ENCODE measurements at places on chromosomes 6 and 20.
A peak's percentile ranks its signal among the peaks of the same experiment; 100 is the strongest.

DNA sequence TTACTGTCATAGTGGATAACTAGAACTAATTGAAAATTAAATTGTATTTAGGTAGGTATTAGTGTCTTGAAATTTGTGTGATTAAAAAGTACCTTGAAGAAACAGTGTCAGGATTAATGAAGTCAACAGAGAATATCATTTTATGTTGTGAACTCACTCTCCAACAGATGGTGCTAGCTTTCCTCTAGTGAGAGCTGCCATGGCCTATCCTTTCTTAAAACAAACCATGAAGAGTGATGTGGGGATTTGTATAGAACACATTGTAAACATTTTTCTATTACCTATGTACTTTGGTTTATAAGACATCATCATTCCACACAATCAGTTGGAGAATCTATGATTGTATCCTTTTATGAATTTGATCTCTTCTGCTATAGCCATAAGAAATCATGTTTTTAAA is 4.8 kb upstream of the SRSF12 start:
- no peak for DNase-seq

DNA sequence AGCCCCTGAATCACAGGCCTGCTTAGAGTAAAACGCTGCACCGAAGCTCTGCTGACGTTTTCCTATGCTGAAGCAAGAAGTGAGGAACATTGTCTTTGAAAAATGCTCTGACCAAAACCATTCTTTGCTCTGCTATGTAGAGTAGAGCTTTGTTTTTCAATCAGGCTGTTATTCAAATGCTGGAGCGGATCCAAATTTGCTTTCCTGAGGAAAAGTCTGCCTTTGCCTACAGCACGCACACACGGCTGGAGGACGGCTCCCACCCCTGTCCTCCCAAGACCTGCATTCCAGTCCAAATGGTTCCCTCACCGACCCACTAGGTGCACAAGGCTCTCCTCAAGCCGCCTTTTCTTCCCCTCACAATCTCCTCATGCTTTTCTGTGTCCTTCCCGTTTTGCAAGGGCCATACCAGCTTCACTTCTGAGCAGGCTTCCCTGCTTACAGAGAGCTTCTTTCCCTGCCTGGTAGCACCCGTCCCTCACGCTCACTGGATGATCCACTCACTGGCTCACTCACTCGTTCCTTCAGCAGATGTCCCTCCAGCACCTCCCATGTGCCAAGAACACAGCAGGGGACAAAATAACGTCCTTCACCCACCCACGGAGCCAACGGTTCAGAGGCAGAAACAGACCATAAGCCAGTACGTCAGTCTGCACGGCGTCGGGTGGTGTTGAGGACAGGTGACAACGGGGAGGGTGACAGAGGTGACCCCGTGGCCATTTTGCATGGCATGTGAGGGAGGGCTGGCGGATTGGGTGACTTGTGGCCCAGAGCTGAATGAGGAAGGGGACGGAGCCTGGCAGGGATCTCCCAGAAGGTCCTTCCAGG is 137.9 kb upstream of the NEDD9 start:
- no peak for DNase-seq

DNA sequence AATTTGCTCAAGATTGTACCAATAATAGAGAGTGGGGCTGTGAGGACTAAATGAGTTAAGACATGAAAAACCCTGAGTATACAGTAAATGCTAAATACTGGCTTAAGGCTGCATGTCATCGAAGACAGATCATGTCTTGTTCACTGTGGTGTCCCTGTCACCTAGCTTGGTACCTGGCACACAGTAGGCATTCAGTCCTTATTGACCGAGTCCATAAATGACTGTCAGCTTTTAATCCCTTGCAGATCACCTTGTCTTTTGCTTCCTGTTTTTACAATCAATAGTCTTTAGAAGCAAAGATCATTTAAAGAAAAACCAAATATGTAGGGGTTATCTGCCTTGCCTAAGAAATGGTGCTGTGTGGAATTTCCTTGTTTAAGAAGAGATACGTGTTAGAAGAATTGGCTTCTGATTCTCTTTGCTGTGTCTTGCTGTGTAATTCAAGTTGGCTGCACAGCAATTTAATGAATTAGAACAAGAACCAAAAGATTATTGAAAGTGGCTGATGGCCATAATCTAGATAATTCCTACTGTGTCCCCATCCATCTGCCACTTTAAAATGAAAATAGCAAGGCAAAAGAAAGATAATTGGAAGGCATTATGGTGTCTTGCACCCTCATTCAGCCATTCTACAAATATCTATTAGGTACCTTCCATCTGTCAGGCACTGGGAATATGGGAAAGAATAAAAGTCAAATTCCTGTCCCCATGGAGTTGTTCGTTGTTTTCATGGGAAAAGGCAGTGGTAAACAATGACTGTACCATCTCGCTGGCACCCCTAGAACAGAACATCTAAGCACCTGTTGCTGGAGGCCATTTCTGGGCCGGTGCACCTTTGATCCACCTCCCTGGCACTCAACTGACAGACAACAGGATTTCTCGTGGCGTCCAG is 12.4 kb upstream of the MAPK13 start:
- no peak for DNase-seq

GRCh38 chr6:142404751-142405150 is 102.9 kb downstream of the ADGRG6 start:
- DNase-seq, result no peak

DNA sequence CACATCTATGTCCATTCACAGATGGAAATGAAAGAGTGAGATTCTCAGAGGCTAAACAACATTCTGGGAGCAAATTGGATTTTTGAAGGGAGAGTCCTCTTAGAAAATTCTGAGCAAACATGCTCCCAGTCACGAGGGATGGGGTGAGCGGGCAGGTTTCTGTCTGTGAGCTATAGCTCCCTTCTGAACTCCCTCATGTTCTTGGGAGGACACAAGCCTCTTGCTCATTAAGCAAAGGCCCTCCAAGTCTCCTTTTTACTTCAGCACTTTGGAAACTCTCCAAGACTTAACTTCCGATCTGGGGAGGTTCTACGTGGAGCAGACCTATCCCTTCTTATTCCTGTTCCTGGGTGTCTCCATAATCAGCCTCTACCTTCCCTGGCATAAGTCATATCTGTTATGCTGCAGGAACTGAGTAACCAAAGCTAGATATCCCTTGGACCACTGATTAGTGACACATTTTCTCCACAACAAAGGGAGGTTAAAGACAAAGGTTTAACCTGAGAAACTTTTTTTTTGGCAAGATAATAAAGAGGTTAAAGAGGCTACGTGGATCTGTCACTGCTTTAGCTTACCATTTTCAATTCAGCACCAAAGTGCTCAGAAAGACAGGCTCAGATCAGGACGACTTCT is 33.0 kb upstream of the SMIM29 start:
- no peak for DNase-seq

- DNase-seq, result no peak
Observed at GRCh38 chr6:147891671-147892070, 383.2 kb downstream of the SAMD5 start.

DNA sequence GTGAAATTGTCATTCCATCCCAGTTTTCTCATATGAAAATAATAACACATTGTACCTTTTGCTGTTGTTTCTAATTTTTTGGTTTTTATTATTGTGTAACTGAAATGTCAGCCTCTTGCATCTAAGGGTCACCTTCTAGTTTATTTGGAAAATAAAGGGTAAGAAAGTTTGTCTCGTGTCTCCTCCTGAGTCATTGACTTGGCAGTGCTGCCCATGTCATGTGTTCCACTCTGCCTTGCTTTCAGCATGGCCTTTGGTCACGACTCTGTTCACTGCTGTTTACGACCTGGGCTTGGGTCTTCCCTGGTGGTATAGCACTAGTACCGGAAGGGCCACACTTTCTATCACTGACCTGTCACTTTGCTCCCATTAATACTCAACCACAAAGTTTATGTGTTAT is 171.4 kb upstream of the RSPO3 start:
- no peak for DNase-seq

- DNase-seq, result no peak
Observed at GRCh38 chr20:48745330-48745729, 82.5 kb downstream of the PREX1 start.

DNA sequence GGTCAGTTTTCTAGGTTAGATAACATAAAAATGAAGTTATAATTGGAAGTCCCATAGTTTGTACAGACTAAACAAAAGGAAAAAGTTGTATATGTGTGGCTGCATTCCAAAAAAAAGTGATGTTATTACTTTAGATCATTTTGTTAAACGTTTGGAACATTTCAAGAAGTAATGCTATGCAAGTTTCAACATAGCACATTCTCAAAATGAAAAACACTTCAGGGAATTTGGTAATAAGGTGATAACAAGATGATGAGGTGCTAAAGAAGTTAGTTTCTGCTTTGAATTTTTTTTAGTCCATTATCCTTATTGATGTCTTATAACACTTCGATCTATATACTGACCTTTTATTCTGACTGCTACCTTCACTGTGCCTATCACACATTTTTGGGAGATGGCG is 250.7 kb downstream of the PHF3 start:
- no peak for DNase-seq

DNA sequence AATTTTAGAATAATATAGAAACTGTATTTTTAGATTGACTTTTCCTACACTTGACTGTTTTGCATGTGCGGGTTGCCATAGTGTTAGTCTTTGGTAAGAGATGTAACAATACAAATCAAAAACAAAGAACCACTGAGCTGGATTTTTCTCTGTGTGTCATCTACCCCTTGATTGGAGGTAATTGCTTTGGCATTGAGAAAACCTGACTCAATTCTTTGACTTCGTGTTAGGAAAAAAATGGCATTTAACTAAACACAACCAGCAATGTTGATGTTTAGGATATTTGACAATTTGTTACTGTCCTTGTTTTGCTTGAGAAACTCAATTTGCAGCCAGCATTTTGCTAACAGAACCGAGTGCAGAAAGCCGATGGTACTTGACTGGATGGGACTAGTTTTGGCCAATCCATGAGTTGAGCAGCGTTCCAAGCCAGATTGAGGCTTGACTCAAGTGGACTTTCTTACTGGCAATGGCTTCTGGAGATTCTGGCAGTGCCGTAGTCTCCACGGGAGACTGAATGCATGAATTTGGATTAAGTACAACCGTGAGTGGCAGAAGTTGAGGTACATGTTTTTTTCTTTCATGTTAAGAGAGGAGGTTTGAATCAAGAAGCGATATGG is 17.1 kb downstream of the TPBG start:
- no peak for DNase-seq

DNA sequence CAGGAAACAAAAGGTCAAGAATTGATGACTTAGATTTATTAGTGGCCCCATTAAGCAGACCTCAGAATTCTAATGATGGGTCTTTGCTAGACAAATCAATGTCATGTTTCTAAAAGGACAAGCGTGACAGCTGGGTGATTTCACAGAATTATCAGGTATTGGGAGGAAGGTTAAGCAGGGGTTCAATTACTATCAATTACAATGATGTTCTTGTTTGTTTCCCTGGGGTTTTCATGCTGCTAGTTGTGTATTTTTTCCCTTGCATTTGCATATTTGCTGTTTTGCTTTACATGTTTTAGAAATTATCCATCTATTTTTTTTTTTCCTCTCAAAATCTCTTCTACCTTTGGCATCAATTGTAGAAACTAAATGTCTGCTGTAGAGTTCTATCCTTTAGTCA is 27.9 kb downstream of the GNAS start:
- no peak for DNase-seq

- no peak for DNase-seq
Observed at GRCh38 chr20:48571949-48572847, 255.6 kb downstream of the PREX1 start.

DNA sequence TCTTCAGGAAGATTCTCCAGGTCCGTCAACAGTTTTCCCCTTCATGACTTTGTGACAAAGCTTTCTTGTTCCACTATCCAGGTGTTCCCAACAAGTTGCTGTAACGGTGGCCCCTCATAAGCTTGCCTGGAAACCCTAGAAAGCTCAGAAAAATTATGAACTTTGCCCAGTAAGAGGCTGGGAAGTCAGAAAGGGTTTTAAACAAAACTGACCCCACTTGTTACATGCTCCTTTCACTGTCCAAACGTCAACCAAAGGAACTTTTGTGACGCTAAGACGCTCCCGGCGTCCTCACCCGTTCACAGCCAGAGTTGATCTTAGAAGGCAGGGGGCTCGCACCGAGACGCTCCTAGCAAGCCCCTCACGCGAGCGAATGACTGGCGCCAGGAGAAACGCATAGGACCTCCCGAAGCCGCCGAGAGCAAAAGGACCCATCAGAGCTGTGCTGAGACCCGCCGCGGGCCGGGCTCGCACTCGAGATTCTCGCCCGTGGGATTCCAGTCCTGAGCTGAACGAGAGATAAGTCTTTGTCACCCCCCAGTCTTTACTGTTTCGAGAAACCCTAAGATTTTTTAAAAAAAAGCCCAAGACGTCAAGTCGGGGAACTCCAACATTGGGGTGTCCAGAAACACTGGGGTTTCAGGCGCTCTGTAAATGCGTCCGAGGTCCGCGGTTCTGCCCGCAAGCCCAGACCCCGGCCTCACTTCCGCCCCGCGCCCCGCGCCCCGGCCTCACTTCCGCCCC is 544 bp upstream of the ACAT2 start:
- DNase-seq, result no peak

DNA sequence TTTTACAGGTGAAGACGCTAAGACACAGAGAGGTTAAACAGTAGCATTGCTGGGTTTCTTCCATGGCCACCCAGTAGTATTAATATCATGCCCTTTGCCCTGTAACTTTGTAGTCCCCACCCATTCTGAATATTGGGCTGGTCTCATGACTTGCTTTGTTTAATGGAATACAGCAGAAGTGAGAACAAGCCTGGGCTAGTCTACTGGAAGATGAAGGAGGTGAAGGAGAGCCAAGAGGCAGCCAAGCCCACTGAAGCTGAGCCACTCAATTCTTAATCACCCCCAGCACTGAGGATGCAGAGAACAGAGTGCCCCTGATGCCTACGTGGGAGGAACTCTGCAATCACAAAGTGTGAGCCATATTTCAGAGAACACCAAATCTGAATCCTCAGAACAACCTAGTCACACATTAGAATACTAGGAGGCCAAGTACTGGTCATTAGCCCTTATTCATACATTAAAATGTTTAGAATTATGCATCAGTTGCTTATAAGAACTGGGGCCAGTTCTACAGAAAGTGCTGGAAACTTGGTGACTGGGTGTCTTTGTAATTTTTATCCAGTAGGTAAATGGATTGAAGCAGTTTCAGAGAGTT is 270.1 kb upstream of the PRND start:
- no peak for DNase-seq

GRCh38 chr6:16769131-16769985 is 8.1 kb upstream of the ATXN1 start:
- peak; percentile 43 for DNase-seq

- DNase-seq, result no peak
Observed at GRCh38 chr20:49775229-49775693, 37.4 kb upstream of the SLC9A8 start.

DNA sequence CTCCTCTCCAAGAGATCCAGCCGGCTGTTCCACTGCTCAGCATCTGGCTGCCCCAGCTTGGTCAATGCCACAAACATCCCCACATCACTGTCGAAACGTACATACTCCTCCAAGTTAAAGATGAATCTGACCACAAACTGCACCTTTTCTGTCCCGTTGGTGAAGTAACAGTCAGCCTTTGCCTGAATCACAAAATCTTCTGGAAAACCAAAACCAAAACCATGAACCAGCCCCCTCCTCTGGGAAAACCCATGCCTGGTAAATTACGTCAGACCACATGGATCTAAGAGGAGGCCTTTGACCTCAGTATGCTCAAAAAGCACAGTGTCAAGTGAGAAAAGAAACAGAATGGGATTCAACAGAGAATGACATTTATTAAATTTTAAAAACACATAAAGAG is 1.7 kb downstream of the HLA-DOB start:
- DNase-seq, result no peak

- no peak for DNase-seq
Observed at GRCh38 chr20:7004801-7005200, 237.3 kb downstream of the BMP2 start.

All from activated CD4-positive, CD25-positive, alpha-beta regulatory T cell treated with anti-CD3 and anti-CD28 coated beads, Interleukin-2, amount 50 U/mL, for 16 hours (primary cell).